ENCODE measurements at places on chromosomes 16 and 17.

DNA sequence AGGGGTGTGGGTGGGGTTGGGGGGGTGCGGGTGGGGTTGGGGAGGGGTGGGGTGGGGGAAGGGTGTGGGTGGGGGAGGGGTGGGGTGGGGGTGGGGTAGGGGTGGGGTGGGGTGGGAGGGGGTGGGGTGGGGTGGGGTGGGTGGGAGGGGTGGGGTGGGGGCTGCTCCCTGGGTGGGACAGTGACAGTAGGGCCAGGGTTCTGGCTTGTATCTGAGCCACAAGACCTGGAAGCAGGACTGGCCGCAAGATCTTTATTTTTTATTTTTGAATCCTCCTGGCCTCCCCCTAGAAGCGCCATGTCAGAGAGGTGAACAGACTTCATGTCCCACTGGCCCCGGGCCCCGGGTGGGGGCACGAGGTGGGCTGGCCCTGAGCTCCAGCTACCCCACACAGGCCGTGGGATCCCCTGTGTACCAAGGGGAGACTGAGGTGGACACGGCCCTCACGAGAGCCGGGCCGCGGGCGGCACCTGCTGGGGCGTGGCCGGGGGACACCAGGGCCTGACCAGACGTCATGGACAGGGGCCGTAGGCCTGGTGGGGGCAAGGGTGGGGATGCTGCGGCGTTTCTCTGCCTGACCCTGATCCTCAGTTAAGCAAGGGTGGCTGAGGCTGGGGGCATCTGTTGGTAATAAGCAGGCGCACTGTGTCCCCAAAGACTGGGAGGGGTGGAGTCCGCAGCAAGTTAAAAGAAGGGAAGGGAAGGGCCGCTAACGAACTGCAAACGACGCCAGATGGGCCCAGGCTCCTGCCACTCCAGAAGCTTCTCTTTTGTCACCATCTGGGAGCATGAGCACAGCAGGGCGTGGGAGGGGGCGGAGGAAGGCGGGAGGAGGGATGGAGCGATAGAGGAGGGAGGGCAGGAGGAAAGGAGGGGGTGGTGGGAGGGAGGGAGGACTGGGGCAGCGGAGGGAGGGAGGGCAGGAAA, 22.3 kb upstream of the PABPN1L start:
- no peak for DNase-seq

- DNase-seq: no peak
These were observed 2.3 kb downstream of the SOX15 start for GRCh38 chr17:7587420-7588151.

GRCh38 chr16:5865236-5865635, 767.6 kb upstream of the EEF2KMT start:
- no peak for DNase-seq

DNA sequence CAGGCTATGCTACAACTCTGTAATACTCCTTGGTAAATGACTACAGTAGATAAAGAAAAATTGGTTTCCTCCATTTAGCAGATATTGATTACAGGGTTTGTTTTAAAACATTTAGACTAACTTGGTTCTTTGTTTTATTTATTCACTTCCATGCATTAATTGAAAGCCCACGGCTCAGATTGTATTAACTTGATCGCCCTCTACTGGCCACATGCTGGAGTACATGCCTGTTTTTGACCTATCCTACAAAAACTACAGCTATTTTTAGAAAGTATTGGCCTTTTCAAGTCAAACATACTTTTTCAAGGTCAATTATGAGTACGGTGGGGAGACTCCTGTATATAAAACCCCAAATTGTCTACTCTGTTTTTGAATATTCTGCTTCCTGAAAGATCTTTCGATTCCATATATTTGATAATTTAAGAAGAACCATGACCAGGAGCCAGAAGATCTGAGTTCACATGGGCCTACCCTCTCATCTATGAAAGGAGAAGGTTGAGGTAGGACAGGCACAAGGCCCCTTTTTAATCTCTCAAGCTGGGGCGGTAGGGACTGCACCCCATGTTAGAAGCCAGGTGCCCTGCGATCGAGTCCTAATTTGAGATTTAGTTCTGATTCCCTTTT, 51.8 kb downstream of the CA10 start:
- DNase-seq: peak; percentile 6

- DNase-seq: no peak
These were observed 54.7 kb downstream of the HS3ST3B1 start for GRCh38 chr17:14355556-14355955.

GRCh38 chr17:18027280-18027679, 11.7 kb downstream of the ATPAF2 start:
- no peak for DNase-seq
